ENCODE measurements at places on chromosomes 4 and X.

DNA sequence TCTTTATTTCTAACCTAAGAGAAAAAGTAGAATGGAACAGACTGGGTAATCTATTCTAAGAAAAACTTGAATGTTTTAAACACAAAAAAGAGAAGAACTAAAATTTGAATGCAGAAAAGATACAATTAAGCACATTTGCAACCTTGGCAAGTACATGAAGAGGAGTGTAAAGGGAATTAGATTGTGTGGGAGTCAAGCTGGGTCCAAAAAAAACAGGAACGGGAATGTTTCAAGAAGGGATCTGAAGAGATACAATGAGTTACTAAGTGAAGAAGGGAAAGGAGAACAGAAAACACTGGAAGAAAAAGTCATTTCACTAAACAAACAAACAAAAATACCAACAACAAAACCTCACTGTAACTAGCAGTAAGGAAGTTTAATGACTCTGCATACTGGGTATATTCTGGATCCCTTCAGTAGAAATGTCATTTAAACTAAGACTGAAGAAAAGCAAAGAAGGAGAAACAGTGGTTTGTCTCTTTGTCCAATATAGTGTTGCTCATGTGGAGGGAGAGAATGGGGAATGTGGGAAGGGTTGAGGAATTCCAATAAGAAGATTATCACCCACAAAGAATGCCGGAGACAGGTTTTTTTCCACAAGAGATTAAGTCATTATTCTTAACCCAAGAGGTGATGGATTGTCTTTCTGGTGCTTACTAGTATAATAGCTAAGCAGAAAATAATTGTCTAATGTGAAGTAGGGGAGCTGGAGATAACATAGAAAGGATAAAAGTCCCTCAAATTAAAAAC, 50.4 kb upstream of the PTPN13 start:
- peak; percentile 48 for DNase-seq

GRCh38 chrX:120137439-120137838, 21.0 kb upstream of the RHOXF2 start:
- DNase-seq = no peak

DNA sequence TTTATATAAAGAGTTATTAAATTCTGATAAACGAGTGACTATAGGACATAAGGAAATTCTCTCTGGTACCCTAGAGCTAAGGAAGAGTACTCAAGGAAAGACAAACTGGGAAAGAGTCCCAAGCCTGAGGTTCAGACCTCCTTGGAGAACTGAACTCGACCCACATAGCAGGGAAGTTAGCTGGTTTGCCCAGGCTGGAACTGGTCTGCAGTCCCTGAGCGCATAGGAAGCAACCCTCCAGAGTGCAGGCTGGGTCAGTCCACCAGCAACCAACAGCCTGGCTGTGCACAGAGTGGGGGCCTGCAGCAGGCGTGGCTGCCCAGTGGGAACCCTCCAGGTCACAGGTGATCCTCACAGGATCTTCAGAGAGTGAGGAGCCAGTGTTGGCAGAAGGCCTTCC, 114.1 kb downstream of the SOWAHB start:
- no peak for DNase-seq

- no peak for DNase-seq
These were observed 25.7 kb downstream of the SEPTIN6 start for GRCh38 chrX:119667111-119667878.

DNA sequence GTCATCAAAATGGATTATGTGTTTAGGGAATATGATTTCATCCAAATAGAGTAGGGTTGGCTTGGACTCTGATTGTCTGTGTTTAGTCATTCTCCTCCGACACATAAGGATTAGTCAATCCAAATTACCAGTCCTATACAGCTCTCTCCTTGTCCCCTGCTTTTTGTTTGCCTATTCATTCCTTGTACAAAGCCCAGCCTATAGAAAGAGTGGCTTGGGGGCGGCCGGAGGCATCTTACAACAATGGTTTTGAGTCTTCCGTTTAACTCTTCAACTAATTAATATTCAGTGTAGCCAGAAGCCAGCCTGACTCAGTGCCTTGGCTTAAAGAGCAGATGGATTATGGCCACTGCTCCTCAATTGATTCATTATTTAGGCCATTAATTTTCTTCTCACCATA, 796.6 kb upstream of the POU3F4 start:
- no peak for DNase-seq

- DNase-seq = no peak
These were observed 124.0 kb upstream of the POF1B start for GRCh38 chrX:85503258-85504158.

- DNase-seq = no peak
These were observed 34.0 kb upstream of the MAGEB2 start for GRCh38 chrX:30181353-30181752.
